ENCODE measurements at places on chromosomes 7 and 10.

DNA sequence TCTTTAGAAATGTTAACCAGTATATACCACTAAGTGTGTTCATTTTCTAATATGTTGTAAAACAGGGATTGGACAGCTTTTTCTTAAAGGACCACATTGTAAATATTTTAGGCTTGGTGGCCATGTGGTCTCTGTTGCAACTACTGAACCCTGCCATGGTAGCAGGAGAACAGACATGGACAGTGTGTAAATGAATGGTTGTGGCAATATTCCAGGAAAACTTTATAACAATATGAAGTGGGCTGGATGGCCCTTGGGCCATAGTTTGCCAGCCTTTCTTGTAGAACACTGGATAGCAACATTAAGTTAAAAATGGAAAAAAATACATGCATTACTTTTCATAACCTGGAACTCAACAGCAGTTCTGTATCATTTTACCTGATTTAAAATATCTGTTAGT is 61.0 kb downstream of the SND1 start:
- no peak for DNase-seq

DNA sequence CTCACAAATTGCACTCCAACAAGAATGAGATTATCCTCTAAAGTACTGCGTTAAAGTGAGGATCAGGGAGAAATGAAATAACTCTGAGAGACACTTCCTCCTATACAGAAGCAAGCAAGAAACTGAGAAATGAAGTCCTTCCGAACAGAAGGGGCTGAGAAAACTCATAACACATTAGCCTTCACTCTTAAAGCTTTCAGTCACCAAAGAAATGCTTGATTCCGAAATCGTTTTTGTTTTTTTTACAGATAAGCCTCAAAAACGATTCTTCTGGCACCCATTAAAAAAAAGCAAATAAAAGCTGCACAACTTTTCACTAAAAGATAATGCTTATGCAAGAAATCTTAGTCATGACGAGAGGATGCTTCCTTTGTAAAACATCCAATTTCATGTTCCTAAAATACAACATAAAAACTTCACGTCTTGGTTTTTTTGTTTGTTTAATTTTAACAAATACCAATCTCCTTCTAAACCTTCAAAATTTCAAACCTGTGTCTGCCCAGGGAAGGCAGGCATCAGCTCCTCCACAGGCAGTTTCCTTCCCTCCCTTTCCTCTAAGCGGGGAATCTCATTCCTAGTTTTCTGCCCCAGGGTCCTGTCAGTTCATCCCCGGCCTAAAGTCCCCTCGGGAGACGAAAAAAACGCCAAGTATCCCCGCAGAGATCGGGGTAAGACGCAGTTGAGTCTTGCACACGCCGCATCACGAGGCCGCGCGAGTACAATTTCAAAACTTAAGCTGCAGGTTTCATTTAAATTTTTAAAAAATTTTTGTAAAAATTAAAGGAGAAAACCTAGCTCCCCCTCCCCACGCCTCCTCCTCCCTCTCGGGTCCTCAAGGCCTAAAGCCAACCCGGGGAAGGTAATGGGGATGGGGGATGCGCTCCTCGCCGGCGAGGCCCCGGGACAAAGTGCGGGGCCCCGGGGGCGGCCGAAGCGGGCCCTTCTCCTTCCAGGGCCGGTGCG is 1.1 kb downstream of the BAZ1B start:
- DNase-seq, result no peak

DNA sequence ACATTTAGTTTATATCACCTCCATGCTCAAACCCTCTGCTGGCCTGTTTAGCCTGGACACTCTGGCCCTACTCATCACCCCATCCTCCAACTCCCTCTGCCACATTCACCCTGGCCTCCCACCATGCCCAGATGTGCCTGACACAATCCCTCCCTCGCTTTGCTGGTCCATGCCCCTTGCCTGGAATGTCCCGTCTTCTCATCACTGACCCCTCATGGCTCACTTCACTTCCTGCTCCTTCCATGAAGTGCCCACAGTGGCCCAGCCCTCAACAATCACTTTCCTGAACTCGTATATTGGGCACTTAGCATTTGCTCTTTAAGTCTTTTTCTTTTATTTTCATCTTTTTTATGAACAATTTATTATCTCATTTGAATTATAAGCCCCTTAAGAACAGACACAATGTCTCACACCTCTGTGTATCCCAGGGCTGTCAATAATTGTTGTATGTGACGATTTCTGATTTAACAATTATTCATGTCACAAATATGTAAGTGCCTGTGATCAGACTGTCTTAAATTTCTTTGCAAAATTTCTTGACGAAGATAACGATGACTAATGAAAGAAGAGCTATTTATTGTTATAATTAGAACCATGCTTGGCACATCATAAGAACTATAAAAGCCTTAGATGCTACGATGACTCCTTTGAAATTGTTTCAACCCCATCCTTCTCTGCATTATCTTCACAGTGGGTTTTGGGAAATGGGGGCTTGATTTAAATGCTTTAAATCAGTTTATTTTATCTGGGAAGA is 209.9 kb upstream of the YAE1 start:
- no peak for DNase-seq

DNA sequence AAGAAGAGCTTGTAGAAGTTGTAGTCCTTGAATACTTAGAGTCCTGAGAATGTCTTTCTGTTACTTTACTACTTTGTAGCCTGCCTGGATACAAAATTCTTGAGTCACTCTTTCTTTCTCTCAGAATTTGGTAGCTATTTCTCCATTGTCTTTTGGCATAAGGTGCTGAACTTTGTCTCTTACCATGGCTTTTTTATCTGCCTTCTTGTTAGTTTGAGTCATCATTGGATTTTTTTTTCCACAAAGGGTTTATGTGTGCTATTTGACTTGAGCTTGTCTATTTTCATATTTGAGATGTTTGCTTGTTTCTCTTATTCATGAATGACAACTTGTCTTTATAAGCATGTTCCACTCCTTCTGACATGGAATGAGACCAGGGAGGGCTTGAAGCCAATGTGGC is 74.5 kb upstream of the EXOC6 start:
- no peak for DNase-seq

DNA sequence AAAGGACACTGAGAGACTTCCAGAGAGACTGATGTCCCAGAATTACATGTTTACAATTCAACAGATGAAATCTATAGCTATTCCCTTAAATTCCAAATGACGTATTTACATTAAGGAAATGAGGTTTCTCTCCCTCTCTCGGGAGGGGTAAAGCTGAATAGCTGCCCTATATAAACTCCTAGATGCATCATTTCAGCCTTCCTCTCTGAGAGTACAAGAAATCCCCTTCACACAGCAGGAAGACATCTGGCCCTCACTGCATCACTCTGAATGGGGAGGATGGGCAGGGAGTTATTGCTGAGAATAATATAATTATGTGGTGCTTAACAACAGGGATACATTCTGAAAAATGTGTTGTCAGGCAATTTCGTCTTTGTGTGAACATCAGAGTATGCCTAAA is 11.0 kb downstream of the POT1 start:
- DNase-seq, result no peak

DNA sequence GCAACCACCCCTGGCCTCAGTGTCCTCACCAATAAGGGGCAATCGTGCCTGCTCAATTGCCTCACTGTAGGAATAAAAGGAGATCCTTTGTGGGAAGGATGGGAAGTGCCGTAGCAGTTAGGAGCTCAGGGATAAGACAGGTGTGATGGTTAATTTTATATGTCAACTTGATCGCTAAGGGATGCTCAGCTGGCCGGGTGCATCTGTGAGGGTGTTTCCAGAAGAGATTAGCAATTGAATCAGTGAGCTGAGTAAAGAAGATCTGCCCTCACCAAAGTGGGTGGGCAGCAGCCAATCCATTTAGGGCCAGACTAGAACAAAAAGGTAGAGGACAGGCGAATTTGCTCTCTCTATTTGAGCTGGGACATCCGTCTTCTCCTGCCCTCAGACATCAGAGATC is 46.3 kb downstream of the BUB3 start:
- DNase-seq, result no peak

GRCh38 chr7:134293002-134293740 is 23.6 kb downstream of the SLC35B4 start:
- no peak for DNase-seq

- DNase-seq, result no peak
Measured at GRCh38 chr7:71229699-71230098, 97.8 kb downstream of the GALNT17 start.

DNA sequence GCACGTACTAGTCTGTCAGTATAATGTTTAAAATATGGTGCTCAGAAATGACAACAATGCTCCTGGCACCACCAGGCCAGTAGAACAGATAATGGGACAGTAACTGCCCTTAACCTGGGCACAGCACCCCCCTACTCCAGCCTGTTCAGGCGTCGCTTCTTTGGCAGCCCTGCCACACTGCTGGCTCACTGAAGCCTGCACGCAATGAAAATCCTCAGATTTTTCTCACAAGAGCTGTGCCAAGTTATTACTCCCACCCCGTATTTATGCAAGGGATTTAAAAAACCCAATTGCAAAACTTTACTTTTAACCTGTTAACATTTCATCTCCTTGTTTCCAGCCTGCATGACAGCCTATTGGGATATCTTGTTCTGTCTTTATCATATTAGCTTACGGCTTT is 56.6 kb upstream of the LAMB1 start:
- no peak for DNase-seq

DNA sequence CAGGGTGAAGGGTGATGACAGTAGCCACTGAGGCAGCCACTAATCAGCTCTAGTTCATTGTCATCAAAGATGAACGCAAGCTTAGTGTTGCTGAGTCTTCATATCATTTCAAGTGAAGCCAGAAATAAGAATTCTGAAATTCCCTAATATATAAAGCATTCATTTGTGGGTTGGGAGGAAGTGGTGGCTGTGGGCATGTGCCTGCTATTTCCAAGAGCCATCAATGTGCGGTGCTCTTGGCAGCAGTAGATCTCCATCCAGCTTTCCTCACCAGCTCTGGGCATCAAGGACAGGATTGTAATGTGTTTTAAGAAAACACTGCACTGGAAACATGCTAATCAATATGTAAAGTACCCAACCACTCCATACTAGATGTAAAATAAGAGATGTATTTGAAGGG is 202.5 kb upstream of the AHR start:
- no peak for DNase-seq

DNA sequence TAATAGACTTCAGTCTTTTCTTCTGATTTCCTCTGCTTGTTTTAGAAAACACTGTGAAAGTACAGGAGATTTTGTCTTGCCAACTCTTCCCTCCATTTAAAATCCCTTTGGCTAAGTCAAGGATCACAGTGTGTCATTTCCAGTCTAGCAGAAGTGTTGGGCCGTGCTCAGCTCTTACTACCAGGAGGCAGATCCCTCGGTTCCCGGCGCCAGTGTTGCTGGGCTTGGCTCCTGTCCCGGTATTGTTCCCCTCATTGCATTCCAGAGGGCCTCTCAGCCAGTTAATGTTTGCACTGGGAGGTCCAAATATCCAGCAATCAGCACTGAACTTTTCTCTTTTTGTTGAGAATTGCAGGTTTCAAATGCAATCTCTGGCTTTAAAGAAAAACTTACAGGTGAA is 612.1 kb upstream of the MGMT start:
- DNase-seq, result no peak

DNA sequence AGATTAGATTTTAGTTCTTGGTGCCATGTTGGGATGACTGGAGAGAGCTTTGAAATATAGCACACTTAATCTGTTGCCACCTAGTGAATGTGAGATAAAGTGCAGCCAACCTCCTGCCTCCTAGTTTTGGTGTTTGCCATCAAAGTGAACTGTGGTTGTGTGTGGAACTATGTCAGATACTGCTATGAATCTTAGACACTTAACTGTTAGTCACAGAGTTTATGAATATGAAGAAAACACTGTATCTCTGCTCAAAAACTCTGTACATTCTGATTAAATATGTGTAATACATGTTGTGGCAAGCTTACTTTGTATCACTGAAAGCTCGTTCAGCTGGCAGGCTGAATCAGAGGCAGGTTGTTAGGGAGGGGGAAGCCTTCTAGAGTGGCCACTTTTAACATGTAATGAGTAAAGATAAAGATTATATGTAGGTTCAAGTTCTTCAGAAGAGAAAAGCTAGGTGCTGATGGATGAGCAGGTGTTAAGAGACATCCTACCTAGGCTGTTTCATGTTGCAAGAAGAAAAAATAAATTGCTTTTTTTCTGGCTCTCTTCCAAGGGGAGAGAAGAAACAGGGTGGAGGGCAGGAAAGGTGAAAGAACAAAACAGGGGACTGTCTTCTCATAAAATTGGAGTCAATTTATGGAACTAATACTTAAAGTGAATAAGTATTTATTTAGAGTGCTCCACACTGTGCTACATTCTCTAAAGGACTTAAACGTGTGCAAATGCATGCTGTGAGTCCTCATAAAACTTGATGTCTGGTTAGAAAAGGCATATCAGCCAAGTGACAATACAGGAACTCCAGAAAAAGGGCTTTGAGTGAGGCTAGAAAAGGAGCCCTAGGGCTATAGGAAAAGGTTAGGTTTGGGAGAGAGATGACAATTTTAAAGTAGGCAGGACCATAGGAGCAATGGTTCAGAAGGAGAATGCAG is 14.1 kb upstream of the LAMB1 start:
- no peak for DNase-seq

- no peak for DNase-seq
Measured at GRCh38 chr10:70774810-70775678, 10.1 kb downstream of the TBATA start.

DNA sequence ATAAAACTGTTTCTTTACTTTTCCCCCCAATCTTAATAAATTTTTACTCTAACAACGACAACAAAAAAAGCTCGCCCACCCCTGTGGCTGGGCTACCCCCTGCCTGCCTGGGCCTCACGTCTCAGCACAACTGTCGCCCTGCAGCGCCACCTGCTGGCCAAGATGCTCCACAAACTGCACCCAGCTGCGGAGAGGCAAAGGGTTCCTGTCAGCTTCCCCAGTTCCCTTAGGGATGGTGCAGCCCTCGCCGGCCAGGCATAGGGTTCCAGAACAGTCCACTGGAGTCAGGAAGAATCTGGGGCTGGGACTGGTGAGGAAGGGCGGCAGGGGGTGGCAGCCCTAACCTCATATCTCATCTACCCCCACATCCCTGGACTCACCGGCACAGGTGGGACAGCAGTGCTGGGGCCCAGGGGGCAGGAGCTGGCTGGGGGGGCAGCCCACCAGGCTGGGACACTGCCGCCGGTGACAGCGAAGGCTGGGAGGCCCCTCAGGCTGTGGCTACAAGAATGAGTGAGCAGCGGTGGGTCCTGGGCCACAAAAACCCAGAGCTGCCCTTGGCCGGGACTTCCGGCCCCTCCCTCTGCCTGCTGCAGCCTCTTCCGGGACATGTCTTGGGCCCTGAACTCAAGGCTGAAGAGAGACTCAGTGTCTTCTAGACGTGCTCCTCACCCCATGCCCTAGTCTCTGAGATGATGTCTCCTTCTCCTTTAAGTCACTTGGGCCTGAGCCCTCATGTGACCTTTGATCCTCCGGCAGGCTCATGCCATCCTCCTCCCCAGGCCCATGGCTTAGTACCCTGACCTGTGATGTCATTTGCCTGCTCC is 21.2 kb downstream of the ATP6V1F start:
- no peak for DNase-seq

GRCh38 chr7:148116195-148116594 is 474.4 kb upstream of the C7orf33 start:
- no peak for DNase-seq

GRCh38 chr7:139034855-139035585 is 822 bp downstream of the ZC3HAV1L start:
- DNase-seq, result no peak

Measured in NCI-H446 (cell line).